ENCODE measurements at places on chromosomes 7 and 10. TPM values are rescaled to one million over a fixed set of nuclear protein-coding genes. Genes with fewer than 3 reads are reported as not detected.

VWA2 gene
- total RNA-seq: not detected

PPP1R17 gene
- total RNA-seq: 657 TPM

GRCh38 chr10:71747039-71747531, 26.2 kb downstream of the VSIR start:
- H3K4me3 ChIP-seq: no peak overlapping the region
- H3K27me3 ChIP-seq: no peaks in the 10 kb centered on the region
- peaks cover 14% of the 10 kb centered on the region for H3K4me1 ChIP-seq
- no peak overlapping the region for H3K27ac ChIP-seq
- no peak for DNase-seq

DNA sequence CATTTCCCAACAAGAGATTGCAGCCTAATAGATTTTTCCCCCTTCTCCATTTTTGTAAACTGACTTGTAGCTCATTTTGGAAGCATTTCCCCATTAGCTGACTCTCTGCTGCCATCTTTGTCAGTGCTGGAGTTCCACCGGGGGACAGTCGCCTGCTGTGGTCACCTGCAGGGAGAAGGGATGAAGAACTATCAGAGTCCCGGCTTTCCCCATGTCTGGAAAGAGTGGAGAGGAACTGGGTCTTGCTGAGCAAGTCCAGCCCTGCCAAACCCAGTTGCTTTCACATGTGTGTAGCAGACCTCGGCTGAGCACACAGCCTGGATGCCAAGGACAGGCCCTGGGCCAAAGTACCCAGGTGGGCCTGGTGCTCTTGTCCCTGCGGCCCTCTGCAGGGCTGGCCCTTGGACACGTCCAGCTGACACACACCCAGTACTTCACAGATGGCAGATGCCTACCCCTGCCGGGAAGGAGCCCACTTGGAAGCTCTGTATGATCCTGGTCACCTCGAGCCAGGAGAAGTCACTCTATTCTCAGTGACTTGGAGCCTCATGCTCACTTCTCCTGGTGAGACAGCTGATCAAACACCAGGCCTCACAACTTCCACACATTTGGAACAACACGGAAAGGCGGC, 157.3 kb upstream of the NPVF start:
- no peaks in the 10 kb centered on the region for H3K27me3 ChIP-seq
- H3K36me3 ChIP-seq: no peaks in the 10 kb centered on the region
- H3K4me3 ChIP-seq: no peak overlapping the region
- DNase-seq: no peak

DNA sequence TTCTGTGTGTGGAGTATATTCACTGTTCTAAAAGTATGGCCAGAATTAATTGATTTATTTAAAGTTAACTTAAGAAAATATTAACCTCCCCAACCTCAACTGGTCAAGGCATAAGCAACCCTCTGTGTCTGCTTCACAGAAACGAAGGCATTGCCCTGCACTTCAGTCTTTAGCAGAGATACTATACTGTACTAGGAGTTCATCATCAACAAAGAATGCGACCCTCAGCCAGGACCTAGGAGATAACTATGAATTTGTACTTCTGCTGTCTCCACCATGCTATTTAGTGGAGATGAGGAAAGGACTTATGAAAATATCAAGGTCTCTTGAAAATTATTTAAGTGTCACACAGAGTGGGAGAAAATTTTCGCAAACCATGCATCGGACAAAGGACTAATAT, 35.7 kb upstream of the SEMA3D start:
- H3K27ac ChIP-seq: no peak overlapping the region
- H3K27me3 ChIP-seq: no peaks in the 10 kb centered on the region
- H3K36me3 ChIP-seq: no peaks in the 10 kb centered on the region
- no peak overlapping the region for H3K4me3 ChIP-seq

DNA sequence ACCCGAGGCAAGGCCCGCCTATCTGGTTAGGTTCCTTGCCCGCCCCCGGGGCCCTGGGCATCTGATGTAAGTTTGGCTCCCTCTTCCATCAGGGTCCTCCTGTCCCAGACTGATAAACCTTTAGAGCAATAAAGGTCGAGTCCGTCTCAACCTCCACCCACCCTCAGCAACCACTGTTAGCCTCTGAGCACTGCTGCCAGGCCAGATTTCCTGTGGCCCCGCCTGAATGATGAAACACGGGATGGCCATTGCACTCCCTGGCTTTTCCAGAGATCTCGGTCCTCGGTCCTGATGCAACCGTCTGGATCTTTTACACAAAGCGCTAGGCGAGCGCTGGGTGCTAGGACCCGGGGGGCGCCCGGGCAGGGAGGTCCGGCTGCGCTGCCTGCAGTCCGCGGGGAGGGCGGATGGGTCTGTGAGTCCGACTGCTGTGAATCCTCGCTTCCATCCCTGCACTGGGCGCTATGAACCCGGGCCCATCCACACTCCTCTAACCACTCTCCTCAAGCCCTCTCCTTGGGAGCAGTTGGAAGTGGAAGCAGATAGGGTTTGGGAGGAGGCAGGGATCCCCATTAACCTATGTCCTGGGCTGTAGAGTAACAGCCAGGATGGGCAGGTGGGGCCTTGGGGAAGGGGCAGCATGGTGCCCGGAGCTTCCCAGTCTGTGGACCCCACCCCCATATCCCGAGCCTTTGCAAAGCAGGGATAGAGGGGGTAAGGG, 875 bp upstream of the DDIT4 start:
- peaks cover 6% of the 10 kb centered on the region for H3K36me3 ChIP-seq
- H3K27me3 ChIP-seq: peaks cover 14% of the 10 kb centered on the region
- DNase-seq: peak; percentile 92
- H3K27ac ChIP-seq: peak overlapping the region; percentile 100
- H3K4me1 ChIP-seq: peaks cover 32% of the 10 kb centered on the region

GRCh38 chr10:8487346-8487745, 432.9 kb downstream of the GATA3 start:
- no peaks in the 10 kb centered on the region for H3K36me3 ChIP-seq
- no peak overlapping the region for H3K4me3 ChIP-seq
- H3K27me3 ChIP-seq: no peaks in the 10 kb centered on the region
- DNase-seq: no peak
- no peaks in the 10 kb centered on the region for H3K4me1 ChIP-seq

DNA sequence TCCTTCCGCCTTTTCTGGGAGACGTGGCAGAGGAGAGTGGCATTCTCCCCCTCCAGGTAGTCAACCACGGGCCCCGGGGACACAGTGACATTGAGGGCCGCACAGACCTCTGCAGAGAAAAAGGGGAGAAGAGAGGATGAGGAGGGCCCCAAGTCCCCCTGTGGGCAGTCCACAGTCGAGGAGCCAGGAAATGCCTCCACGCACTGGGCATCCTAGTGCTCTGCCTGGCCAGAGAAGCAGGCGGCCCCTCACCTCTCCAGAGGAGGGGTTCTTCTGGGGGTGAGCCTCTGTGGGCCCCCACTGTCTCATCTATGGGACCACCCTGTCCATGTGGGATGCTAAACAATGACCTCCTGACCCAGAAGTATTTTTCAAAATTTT, 7.4 kb downstream of the VSTM4 start:
- no peak for DNase-seq
- H3K27ac ChIP-seq: no peak overlapping the region
- H3K4me3 ChIP-seq: no peak overlapping the region
- peaks cover 13% of the 10 kb centered on the region for H3K27me3 ChIP-seq
- peaks cover 18% of the 10 kb centered on the region for H3K4me1 ChIP-seq

DNA sequence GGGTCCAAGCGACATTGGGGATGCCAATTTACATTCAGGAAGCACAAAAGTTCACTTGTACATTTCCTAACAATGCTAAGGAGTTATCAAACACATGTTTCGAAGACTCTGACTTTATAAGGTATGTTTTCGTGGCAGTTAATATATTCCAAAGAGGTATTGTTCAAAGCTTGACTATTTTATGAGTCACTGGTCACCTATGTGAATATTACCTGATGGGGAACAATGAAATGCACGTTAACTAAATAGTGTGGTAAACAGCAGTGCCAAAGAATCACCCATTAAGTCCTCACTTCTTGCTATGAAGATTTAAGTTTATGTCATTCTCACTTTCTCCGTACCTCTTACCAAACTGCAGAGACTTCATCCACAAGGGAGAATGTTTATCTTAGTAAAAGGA, 550.2 kb downstream of the SORCS1 start:
- no peak overlapping the region for H3K27ac ChIP-seq
- DNase-seq: no peak
- H3K4me3 ChIP-seq: no peak overlapping the region
- H3K4me1 ChIP-seq: peaks cover 3% of the 10 kb centered on the region
- peaks cover 4% of the 10 kb centered on the region for H3K27me3 ChIP-seq
